Astrocyte (in vitro differentiated cells and primary cell): ENCODE measurements at places on chromosomes 1 and 21.

DNA sequence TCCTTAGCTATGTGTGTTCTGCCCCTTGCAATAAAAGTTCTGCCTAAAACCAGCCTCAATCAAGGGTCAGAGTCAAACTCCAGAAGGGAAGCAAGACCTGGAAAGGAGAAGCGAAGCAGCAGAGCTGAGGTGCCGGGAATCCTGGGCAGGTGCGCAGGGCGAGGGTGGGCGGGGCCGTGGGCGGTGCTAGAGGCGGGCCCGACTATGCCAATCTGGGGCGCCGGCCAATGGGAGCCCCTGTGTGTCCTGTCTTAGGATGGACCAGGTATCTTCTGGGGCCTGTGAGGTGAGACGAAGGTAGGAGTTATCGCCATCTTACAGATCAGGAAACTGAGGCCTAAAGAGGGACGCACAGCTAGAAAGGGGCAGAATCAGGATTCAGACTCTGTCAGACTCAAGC is 120.3 kb downstream of the PTPRU start:
- no peak for DNase-seq
- H3K4me1 ChIP-seq: no peaks in the 10 kb centered on the region
- no peak overlapping the region for H3K4me3 ChIP-seq
- H3K27ac ChIP-seq: no peak overlapping the region
- peaks cover 11% of the 10 kb centered on the region for H3K27me3 ChIP-seq

GRCh38 chr1:166384948-166385347 is 218.1 kb upstream of the FAM78B start:
- no peaks in the 10 kb centered on the region for H3K4me1 ChIP-seq
- H3K4me3 ChIP-seq: no peak overlapping the region
- no peaks in the 10 kb centered on the region for H3K36me3 ChIP-seq
- no peaks in the 10 kb centered on the region for H3K27me3 ChIP-seq
- DNase-seq: no peak
- no peak overlapping the region for H3K27ac ChIP-seq

- peaks cover 7% of the 10 kb centered on the region for H3K36me3 ChIP-seq
- H3K27ac ChIP-seq: no peak overlapping the region
- no peaks in the 10 kb centered on the region for H3K27me3 ChIP-seq
- peak; percentile 6 for DNase-seq
- no peak overlapping the region for H3K4me3 ChIP-seq
- H3K4me1 ChIP-seq: no peaks in the 10 kb centered on the region
Observed at GRCh38 chr1:43622471-43622870, 27.5 kb upstream of the KDM4A start.

DNA sequence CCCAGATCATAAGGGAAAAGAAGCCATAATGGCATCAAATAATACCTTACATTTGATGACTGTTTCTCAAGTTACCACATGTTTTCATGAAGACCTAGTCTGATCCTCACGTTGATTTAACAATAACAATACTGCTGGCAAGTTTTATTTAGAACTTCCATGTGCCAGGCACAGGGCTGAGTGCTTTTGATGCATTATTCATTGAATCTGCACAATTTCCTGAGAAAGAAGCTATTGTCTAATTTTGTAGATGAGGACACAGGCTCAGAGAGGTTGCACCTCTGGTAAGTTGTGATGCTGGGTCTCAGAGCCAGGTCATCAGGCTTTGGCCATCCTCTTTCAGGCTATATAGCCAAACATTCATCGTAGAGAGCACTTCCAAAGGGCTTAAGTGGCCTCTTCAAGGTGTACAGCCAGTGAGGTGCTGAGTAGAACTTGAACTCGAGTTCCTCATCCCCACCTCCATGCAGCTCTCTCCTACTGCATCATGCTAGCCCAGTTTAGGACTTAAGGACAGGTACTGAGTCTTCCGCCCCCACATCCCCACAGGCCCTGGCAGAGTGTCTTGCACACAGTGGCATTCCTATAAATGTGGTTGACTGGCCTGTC is 8.3 kb upstream of the PEF1 start:
- H3K27ac ChIP-seq: no peak overlapping the region
- H3K4me3 ChIP-seq: no peak overlapping the region
- H3K27me3 ChIP-seq: no peaks in the 10 kb centered on the region
- H3K4me1 ChIP-seq: peaks cover 6% of the 10 kb centered on the region
- DNase-seq: no peak
- peaks cover 4% of the 10 kb centered on the region for H3K36me3 ChIP-seq

- no peaks in the 10 kb centered on the region for H3K27me3 ChIP-seq
- H3K36me3 ChIP-seq: no peaks in the 10 kb centered on the region
- H3K4me1 ChIP-seq: peaks cover 17% of the 10 kb centered on the region
- H3K4me3 ChIP-seq: no peak overlapping the region
- DNase-seq: peak; percentile 100
Observed at GRCh38 chr21:38277501-38278131, 20.8 kb downstream of the KCNJ15 start.

DNA sequence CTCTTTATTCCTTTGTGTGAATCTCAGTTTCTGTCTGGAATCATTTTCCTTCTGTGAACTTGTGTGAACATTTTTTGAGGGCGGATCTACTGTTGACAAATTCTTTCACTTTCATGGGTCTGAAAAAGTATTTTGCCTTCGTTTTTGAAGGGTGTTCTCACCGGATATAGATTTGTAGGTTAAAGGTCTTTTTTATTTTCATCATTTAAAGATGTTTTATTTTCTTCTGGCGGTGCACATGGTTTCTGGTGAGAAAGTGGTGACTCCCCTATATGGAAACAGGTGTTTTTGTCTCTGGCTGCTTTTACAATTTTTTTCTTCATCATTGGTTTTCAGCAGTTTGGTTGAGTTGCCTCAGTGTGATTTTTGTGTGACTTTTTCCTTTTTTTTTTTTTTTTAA is 94.9 kb downstream of the DYRK1A start:
- H3K27me3 ChIP-seq: no peaks in the 10 kb centered on the region
- DNase-seq: no peak
- peaks cover 29% of the 10 kb centered on the region for H3K4me1 ChIP-seq
- no peak overlapping the region for H3K4me3 ChIP-seq

DNA sequence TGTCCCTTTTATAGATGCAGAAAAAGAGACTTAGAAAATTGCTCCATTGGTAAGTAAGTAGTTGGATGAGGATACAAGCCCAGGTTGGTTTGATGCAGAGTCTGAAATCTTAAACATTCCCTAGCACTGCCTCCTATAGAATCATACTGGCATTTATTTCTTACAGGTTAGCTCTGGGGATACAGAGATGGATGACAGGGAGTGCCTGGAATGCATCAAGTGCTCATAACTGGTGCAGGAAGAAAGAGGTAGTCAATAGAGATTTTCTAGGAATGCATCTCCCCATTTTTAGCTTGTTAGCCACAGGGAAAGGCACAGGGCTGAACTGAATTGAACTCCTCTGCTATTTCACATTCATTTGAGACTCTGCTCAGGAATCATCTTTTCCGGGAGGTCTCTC is 269.0 kb upstream of the USP24 start:
- no peak overlapping the region for H3K4me3 ChIP-seq
- H3K36me3 ChIP-seq: no peaks in the 10 kb centered on the region
- no peaks in the 10 kb centered on the region for H3K27me3 ChIP-seq
- no peaks in the 10 kb centered on the region for H3K4me1 ChIP-seq

DNA sequence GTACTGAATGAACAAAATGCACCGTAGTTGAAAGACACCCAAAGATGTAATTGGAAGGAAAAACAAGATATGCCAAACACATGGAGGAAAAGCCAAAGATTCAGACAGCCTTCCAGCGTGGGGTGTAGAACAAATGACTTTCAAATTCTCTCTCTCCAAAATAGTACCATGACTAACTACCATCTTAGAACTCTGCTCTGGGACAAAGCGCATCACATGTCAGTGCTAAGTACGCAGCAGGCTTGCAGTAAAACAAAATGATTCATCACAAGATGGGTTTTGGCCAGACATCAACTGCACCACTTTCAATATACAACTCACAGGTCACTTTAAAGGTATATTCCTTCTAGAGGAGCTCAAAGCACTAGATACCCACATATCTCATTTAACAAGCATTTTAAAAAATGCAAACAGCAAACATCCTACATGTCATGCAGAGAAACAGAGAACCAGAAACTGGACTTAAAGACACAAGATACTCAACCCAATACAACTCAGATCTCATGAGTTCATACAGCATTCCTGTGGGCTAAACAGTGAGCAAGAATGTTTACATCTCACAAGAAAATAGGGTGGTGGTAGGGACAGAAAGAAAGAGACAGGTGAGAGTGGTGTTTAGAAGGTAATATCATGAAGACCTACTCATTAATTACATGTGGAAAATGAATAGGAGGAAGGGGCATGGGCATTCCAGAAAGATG is 75.7 kb downstream of the BCAR3 start:
- H3K27ac ChIP-seq: peak overlapping the region; percentile 67
- H3K4me3 ChIP-seq: no peak overlapping the region
- no peaks in the 10 kb centered on the region for H3K36me3 ChIP-seq
- peak; percentile 99 for DNase-seq
- H3K4me1 ChIP-seq: peaks cover 50% of the 10 kb centered on the region

DNA sequence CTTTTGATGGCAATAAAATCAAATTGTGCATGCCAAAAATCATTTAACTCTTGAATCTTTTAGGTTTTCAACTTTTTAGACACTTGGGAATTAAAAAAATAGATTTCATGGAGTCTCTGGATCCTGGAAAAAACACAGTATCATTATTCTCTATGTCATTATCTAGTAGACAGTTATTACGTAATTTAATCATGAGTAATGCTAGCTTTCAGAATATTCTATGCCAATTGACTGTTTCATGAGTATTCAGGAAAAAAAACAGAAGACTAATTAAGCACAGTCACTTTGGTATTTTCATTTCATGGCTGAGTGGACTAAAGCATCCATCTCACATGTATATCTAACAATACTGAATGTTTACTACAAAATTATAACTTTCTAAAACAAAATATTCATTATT is 44.0 kb downstream of the ODF2L start:
- no peaks in the 10 kb centered on the region for H3K4me1 ChIP-seq
- H3K27ac ChIP-seq: no peak overlapping the region
- no peaks in the 10 kb centered on the region for H3K27me3 ChIP-seq
- H3K36me3 ChIP-seq: peaks cover 21% of the 10 kb centered on the region
- no peak overlapping the region for H3K4me3 ChIP-seq

GRCh38 chr1:67306547-67306946 is 1.1 kb upstream of the IL12RB2 start:
- no peak for DNase-seq
- no peaks in the 10 kb centered on the region for H3K4me1 ChIP-seq
- H3K27ac ChIP-seq: no peak overlapping the region
- peaks cover 13% of the 10 kb centered on the region for H3K27me3 ChIP-seq
- no peak overlapping the region for H3K4me3 ChIP-seq
- H3K36me3 ChIP-seq: no peaks in the 10 kb centered on the region

- no peaks in the 10 kb centered on the region for H3K4me1 ChIP-seq
- no peak overlapping the region for H3K4me3 ChIP-seq
- H3K27ac ChIP-seq: no peak overlapping the region
- no peaks in the 10 kb centered on the region for H3K27me3 ChIP-seq
- no peak for DNase-seq
Observed at GRCh38 chr1:64866689-64867088, 99.7 kb downstream of the JAK1 start.

DNA sequence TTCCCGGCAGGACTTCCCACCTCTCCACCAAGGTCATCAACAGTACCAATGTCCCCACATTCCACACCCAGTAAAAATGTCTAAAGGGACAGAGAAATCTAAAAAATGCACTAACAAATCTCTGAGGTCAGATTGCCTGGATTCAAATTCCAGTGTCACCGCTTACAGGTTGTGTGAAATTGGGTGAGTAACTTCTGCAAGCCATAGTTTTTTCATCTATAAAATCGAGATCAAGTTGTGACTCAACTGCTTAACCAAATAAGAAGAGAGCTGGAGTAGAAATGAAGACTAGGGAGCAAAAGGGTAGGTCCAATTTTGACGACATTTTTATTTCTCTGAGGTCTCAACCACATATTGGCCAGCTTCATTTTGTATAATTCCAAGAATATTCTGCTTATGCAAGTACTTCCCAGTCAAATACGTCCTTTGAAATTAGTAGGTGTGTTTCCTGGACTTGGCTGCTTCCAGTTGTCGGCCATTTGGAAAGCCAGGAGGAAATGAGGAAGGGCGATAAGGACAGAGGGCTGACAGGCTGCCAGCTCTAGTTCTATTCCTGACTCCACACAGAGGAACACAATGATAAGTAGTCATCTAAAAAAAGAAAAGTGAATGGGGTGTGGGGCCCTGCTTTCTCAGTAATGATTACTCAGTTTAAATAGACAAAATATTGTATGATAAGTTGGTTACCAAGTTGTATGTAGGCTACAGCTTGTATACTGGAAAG is 57.7 kb upstream of the ZC3H11B start:
- H3K36me3 ChIP-seq: no peaks in the 10 kb centered on the region
- H3K4me3 ChIP-seq: no peak overlapping the region
- no peaks in the 10 kb centered on the region for H3K27me3 ChIP-seq
- peaks cover 12% of the 10 kb centered on the region for H3K4me1 ChIP-seq
- no peak overlapping the region for H3K27ac ChIP-seq
- peak; percentile 71 for DNase-seq

- no peak for DNase-seq
- H3K4me1 ChIP-seq: peaks cover 6% of the 10 kb centered on the region
- H3K36me3 ChIP-seq: no peaks in the 10 kb centered on the region
Observed at GRCh38 chr21:37530901-37531351, 164.4 kb downstream of the DYRK1A start.

DNA sequence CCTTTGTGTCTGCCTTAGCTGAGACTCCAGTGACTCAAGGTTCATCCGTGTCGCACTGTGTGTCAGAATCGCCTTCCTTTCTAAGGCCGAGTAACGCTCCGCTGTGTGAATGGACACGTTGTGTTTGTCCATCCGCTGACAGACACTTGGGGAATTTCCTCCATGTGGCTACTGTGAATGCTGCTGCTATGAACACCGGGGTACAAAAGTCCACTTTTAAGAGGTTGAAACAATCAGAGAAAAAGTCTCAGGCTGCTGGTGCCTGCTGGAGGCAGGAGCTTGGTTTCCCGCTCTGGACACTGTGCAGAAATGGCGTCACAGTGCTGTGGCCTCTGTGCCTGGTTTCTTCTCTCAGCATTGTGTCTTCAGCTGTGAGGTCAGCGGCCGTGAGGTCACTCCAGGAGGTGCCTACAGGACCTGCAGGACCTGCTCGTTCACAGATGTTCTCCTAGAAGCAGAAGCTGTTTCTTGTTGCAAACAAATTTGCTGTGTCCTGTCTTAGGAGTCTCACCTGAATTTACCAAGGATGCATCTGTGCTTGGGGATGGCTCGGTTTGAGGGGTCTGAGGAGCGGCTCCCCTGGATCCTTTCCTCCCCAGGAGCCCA is 34.2 kb downstream of the KRTAP10-1 start:
- no peaks in the 10 kb centered on the region for H3K36me3 ChIP-seq
- no peak overlapping the region for H3K27ac ChIP-seq
- no peak overlapping the region for H3K4me3 ChIP-seq
- no peaks in the 10 kb centered on the region for H3K4me1 ChIP-seq
- peaks cover 2% of the 10 kb centered on the region for H3K27me3 ChIP-seq

DNA sequence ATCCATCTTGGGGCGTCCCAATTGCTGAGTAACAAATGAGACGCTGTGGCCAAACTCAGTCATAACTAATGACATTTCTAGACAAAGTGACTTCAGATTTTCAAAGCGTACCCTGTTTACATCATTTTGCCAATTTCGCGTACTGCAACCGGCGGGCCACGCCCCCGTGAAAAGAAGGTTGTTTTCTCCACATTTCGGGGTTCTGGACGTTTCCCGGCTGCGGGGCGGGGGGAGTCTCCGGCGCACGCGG is 282 bp upstream of the SOD1 start:
- peaks cover 3% of the 10 kb centered on the region for H3K36me3 ChIP-seq
- peak overlapping the region; percentile 85 for H3K27ac ChIP-seq
- H3K27me3 ChIP-seq: no peaks in the 10 kb centered on the region
- peak overlapping the region; percentile 89 for H3K4me3 ChIP-seq

GRCh38 chr1:19866758-19867157 is 15.4 kb upstream of the OTUD3 start:
- no peaks in the 10 kb centered on the region for H3K27me3 ChIP-seq
- peaks cover 12% of the 10 kb centered on the region for H3K4me1 ChIP-seq
- no peak for DNase-seq
- no peaks in the 10 kb centered on the region for H3K36me3 ChIP-seq
- no peak overlapping the region for H3K4me3 ChIP-seq
- no peak overlapping the region for H3K27ac ChIP-seq
